ENCODE measurements at places on chromosomes 11 and 22. TPM values are rescaled to one million over a fixed set of nuclear protein-coding genes. Genes with fewer than 3 reads are reported as not detected.

Gene CHST1
- total RNA-seq, result not detected

Gene OR8G5
- total RNA-seq, result not detected

GRCh38 chr11:567629-568292 lies 7.0 kb downstream of the RASSF7 start:
- no peak overlapping the region for H3K27ac ChIP-seq
- peaks cover 7% of the 10 kb centered on the region for H3K4me1 ChIP-seq
- H3K4me3 ChIP-seq, result peak overlapping the region; percentile 73
- DNase-seq, result no peak

DNA sequence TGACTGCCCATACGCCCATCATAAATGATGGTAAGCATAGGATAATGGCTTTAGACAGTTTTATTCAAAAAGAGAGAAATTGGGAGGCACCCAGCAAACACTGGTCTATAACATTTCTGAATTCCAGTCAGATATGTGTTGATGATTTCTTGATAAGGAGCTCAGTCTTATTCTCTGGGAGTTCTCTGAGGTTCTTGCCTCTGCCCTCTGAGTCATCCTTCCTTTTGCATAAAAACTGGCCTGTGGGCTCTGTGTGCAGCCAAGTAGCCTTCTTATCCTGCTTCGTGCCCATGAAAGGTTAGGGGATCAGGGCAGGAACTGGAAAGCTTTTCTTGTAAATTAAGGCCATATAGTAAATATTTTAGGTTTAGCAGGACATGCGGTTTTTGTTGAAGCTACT lies 48.9 kb downstream of the FAR1 start:
- no peak overlapping the region for H3K4me3 ChIP-seq
- DNase-seq, result no peak
- peak overlapping the region; percentile 16 for H3K27ac ChIP-seq
- H3K36me3 ChIP-seq, result peaks cover 68% of the 10 kb centered on the region
- H3K27me3 ChIP-seq, result no peaks in the 10 kb centered on the region
- peaks cover 2% of the 10 kb centered on the region for H3K4me1 ChIP-seq

All from activated B cell treated with CpG ODN at 0.5 μM for 24 hours (primary cell).